Activated naive CD4-positive, alpha-beta T cell (primary cell): ENCODE measurements at places on chromosomes 5 and 9.

DNA sequence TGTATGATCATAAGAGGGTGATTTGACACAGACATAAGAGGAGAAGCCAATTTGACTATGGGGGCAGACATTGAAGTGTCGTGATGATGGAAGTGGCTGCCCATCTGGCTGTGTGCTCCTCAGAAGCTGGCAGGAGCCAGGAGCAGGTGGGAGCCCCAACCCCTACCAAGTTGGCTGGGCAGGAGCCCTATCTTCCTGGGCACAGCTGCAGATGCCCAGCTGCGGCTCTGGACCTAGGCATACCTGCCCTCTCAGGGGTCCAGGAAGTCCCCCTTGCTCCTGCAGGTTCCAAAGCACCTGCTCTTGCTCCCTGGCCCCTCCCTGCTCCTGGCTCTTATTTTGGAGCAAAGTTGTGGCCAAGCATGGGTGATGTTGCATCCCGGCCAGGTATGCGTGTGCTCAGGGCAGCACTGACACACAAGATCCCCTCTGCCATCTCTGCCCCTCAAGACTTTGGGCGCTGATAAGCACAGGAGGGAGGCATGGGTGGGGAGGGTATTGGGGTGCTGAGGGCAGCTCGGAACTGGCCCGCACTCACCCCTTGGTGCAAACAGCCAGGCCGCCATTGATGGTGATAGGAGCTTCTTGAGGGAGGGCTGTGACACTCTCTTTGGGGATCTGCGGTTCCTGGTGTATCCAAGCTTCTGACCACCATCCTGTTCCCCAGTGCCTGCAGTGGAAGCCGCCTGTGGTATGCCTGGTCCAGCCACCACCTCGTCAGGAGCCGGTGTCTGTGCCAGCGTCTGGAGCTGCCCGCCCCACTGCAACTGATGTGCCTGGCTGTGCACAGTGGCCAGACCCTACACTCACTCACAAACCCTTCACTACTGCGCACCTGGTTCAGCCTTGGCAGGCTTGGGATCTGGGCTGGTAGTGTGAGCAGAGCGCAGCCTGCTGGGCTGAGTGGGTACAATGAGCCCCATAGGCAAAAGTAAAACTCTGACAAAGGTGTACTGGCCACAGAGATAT lies 230.9 kb downstream of the CDH9 start:
- no peak for DNase-seq

DNA sequence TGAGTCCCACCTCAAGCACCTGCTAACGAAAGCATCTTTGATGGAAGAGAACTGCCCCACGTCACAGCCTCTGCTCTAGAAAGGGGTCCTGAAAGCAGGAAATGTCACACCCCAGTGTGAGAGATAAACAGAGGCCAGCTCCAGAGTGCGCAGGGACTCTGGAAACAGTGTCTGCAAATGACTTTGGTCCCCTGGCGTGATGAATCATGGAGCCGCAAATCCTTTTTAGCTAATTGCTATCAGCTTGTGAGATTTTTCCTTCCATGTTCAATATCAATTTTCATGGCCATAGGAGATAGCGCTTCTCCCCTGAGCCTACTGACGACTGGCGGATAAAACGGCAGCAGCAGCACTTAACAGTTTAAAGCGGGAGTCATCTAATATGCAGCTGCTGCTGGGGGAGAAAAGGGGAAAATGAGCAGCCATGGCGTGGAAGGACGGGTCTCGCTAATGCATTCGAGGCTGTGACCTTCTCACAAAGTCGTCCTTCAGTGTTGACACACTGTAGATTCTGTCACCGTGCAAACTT lies 209.6 kb upstream of the IRX1 start:
- DNase-seq: no peak

DNA sequence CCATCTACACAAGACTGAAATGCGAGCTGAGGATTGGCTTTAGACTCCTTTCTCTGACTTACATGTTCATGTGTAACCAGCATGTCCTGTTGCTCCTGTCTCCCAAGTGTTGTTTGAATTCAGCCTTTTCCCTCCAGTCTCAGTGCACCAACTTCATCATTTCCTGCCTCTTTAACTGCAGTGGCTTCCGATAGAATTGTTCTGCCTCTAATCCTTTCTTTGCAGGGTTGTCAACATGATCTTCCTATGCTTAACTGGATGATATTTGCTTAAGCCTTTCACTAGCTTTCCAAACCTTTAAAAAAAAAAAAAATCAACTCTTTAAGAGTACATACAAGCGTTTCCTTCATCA lies 6.7 kb upstream of the FYB1 start:
- no peak for DNase-seq

DNA sequence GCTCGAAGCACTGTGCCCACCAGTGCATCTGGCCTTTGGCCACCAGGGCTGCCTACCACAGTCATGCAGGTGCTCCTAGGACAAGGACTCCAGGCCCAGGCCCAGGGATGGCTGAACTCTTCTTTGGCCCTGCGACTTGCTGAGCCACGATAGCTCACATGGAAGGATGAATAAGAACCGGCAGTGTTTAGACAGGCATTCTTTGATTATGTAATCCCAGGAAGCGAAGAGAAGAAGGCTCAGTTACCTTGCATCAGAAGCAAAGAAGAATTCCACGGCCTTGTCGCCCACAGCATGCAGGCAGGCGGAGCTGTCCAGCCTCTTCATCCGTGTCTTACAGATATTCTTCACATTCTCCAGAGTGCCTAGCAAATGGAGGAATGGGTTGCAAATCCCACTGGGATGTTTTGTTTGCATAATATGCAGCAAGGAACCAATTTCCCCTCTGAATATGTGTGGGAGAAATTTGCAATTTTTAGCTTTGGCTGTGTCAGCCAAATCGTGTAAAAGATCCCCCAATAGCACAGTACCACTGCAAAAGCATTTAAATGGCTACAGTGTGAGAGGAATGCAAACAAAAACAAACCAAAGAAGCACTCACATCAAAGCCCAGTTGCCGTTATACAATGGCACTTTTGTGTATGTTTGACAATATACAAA lies 29.1 kb downstream of the GFPT2 start:
- DNase-seq: no peak

DNA sequence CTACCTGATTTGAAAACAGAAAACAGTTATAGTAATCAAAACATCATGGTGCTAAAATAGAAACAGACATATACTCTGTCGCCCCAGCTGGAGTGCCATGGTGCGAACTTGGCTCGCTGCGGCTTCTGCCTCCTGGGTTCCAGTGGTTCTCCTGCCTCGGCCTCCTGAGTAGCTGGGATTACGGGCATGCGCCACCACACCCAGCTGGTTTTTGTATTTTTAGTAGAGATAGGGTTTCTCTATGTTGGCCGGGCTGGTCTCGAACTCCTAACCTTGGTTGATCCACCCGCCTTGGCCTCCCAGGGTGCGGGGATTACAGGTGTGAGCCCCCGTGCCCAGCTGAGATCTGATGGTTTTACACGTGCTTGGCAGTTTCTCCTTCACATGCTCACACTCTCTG lies 495.9 kb downstream of the ANXA1 start:
- no peak for DNase-seq

- DNase-seq: no peak
Measured at GRCh38 chr5:73442996-73443627, 5.5 kb downstream of the FOXD1 start.

DNA sequence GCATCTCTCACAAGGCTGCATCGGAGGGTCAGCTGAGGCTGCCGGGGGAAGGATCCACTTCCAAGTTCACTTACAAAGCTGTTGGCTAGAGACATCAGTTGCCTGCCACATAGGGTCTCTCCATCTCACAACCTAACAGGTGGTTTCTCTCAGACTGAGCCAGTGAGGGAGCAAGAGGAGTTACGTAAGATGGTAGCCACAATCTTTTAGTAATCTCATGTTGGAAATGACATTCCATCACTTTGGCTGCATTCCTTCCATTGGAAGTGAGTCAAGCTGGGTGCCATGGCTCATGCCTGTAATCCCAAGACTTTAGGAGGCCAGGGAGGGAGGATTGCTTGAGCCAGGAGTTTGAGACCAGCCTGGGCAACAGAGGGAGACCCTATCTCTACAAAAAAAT lies 7.4 kb upstream of the GRK6 start:
- no peak for DNase-seq

DNA sequence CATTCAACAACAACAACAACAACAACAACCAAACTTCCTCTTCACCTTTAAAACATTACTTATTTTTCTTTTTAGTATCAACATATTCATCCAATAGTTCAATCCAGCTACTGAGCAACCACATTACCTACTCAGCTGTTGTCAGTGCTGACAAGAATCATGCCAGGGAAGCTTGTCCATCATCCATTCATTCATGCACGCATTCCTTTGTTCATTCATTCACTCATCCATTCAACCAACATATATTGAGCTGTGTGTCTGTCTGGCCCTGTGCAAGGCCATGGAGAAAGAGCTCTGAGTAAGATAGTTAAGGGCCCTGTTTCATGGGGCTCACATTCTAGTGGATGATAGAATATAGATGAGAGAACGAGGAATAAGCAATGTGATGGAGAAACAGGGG lies 80.2 kb upstream of the TBC1D2 start:
- DNase-seq: no peak

DNA sequence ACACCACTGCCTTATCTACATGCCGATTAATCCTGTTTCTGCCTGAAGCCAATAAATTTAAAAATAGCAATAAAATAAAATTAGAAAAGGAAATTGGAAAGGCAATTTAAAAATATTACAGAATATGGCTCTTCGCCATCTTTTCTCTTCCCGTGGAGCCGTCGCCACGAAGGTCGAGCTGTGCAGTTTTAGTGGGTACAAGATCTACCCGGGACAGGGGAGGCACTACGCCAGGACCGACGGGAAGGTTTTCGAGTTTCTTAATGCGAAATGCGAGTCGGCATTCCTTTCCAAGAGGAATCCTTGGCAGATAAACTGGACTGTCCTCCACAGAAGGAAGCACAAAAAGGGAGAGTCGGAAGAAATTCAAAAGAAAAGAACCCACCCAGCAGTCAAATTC lies 41.7 kb upstream of the SMC5 start:
- no peak for DNase-seq

DNA sequence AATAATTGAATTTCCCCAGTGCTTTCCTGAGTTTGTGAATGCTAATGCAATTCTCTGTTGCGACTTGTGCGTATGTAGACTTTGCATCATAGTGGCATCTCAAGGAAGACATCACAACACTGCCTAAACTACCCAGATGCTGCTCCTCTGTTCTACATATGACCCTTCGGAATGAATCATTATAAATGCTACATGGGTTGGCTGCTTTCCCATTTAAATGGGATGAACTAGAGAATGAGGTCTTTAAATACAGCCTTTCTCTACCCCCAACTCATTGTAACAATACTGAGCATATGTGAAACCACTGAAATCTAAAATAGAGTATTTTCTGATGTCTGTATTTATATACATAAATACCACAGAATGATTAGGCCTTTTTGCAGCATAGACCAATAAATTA lies 136.6 kb upstream of the ICE1 start:
- DNase-seq: no peak

GRCh38 chr5:119930490-119930889 lies 301.1 kb downstream of the FAM170A start:
- DNase-seq: no peak

DNA sequence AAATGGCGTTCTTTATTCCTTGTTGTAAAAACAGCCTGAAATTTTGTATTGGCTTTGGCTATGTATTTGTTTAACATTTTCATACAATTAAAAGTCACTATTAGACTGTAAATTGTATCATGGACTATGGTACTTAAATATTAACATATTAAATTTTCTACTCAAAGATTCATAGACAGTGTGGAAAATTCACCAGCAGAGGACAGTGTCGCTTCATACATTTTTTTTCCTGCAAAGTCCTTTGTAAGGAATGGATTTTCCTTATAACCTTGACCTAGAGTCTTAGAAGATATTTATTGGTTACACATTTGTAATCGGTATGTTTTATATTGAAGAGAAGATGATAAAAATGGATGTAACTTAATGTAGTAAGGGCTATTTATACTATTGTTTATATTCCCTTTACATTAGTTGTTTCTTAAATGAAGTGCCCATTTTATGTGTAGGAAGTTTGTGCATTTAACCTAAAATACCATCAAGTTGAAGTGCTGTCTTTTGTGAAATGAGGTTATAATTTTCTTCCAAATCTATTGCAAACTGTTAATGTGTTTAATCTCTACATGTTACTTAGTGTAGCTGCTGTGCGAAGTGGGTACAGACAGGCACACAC lies 150.1 kb downstream of the KDM4C start:
- no peak for DNase-seq

DNA sequence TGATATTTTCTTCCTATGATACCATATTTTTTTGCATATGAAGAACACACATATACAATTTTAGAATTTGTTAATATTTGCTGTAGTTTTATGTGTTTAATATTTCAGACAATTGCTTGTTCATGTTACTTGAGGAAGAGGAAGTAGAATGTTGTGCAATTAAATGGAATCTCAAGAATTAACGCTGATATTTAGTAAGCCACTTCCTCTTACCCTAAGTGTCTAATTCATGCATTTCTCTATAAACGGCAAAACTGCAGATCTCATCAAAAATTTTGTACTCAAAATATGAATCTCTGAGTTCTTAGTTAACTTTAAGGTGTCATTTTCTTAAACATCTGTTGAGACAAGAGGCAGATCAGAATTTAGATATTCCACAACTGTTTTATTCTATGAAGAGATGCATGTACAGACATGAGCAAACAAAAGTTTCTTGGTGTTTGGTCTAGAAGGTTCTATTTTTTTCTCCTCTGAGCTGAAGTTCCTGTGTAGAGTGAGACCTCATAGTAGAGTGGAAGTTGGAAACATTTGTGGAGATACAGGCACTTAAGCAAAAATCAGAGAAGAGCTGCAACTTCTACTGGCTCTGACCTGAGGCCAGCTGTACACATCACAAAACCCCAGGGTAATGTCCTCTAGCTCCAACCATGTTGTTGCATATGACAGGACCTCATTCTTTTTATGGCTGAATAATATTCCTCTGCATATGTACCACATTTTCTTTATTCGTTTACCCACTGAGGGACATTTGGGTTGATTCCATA lies 16.6 kb upstream of the TGFBI start:
- no peak for DNase-seq

DNA sequence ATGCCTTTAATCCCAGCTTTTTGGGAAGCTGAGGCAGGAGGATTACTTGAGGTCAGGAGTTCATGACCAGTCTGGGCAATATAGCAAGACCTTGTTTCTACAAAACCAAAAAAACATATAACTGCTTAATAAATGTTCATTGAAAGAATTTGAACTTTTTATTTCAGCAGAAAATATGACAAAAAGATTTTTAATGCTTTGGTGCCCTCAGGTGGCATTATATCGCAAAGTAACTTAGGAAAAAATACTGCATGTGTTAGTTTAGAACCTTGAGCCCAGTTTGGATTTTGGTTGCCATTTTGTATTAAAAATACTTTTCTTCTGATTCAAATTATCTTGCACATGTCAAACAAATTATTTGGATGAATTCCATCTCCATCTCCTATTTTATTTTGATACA lies 103.2 kb downstream of the GPBP1 start:
- DNase-seq: no peak

GRCh38 chr5:96795626-96796025 lies 12.1 kb downstream of the ERAP1 start:
- DNase-seq: no peak

DNA sequence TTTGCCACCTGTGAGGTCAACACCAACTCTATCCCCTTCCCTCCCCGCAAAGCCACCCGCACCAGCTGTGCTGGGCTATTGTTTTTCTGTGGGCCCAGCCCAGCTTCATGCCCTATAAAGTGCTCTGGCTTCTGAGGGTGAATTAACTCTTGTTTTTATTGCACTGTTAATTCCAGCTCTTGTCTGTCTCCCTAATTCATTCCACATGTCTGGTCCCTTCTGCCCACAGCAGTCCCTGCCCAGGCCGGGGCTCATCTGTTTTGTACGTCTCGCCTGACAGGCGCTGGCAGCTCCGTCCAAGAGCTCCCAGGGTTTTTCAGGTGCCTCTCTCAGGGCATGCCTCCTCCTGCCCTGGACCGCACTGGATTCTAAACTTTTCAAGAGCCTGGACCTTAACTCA lies 118.9 kb downstream of the PDZD2 start:
- DNase-seq: no peak
